ENCODE measurements at places on chromosomes 2 and 18.

- no peak for DNase-seq
Measured at GRCh38 chr18:27585602-27586173, 400.6 kb upstream of the CHST9 start.

GRCh38 chr2:126662621-126663020, 6.7 kb downstream of the GYPC start:
- DNase-seq, result no peak

GRCh38 chr2:106147159-106147558, 46.9 kb downstream of the UXS1 start:
- DNase-seq, result no peak

DNA sequence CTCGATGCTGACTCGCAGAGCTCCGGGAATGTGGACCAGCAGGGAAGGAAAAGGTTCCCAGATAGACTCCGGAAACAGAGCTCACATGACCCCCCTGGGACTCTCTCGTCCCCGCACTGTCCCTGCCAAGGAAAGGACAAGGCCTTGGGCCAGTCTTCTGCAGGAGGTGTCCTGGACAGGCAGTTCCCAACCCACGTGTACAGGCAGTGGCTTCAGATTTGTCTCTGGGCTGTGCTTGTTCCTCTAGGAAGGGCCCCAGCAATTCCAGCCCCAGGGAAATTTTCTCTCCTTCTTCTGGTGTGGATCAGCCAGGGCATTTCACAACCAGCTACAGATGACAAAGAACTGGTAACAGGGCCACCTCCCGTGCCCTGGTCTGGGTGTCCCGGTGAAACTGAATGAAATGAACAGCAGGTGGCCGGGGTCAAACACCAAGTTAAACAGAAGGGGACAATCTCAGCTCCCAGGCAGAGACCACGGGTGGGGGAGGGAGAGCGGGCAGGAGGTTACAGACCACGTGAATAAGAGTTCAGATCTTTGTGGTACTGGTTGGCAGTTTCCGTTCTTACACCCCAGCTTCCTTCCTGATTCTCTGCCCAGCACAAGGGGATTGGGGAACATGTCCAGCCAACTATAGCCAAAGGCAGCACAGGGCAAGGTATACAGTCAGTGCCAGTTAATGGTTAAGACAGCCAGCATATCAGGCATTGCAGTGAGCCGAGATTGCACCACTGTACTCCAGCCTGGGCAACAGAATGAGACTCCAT, 52.2 kb upstream of the CAB39 start:
- peak; percentile 34 for DNase-seq

DNA sequence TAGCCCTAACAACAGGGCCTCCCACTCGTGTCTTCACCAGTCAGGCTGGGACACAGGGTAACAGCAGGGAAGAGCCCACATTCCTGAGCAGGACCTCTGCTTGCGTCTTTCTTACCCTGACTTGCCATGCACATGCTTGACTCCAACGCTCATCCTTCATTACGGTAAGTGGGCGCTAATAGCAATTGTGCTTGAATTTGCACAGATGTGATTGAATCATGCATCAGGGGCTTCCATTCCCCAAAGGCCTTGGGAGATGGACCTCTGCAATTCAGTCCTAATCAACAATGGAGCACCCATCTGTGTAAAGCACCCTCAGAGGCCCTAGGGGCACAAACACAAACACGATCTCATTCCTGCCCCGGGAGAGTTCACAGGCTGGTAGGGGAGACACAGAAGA, 13.5 kb downstream of the TEX51 start:
- no peak for DNase-seq
